ENCODE measurements at places on chromosomes 11 and 22. TPM values are rescaled to one million over a fixed set of nuclear protein-coding genes. Genes with fewer than 3 reads are reported as not detected.

GRCh38 chr11:512761-513595, 5.9 kb upstream of the RNH1 start:
- peaks cover 20% of the 10 kb centered on the region for H3K36me3 ChIP-seq
- H3K4me1 ChIP-seq = no peaks in the 10 kb centered on the region
- H3K27ac ChIP-seq = no peak overlapping the region
- no peak for DNase-seq
- H3K27me3 ChIP-seq = no peaks in the 10 kb centered on the region

GRCh38 chr11:103537904-103538502, 428.8 kb downstream of the DYNC2H1 start:
- no peaks in the 10 kb centered on the region for H3K36me3 ChIP-seq
- DNase-seq = peak; percentile 6
- H3K4me1 ChIP-seq = peaks cover 4% of the 10 kb centered on the region

DNA sequence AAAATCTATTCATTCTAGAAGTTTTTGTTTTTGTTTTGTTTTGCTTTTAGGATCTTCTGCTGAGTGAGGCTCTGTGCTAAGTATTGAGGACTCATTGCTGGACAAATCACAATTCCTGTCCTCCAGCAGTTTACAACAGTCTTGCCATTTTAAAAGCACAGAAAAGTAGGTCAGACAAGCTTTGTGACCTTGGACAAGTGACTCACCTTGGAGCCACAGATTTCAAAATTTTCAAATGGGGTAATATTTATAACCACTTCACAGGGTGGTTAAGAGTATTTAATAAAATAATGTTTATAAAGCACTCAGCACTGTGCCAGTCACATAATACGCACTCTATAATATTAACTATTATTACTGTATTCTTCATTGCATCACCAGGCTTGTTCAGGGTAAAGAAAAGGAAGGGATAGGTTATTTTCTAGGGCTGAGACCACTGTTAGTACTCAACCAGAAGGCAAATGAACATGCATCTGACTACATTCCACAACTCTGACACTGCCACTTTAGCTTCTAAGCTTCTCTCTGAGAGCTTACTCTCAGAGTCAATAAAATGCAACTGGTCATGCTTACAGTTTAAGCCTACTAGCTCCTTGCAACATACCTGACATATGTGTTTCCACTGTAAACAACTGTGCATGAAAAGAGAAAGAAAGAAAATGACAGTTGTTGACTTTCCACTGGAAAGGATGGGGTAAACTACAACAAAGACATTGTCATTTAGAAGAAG, 63.2 kb upstream of the FIBIN start:
- no peak for DNase-seq
- no peak overlapping the region for H3K27ac ChIP-seq
- no peaks in the 10 kb centered on the region for H3K4me1 ChIP-seq
- no peaks in the 10 kb centered on the region for H3K36me3 ChIP-seq

DNA sequence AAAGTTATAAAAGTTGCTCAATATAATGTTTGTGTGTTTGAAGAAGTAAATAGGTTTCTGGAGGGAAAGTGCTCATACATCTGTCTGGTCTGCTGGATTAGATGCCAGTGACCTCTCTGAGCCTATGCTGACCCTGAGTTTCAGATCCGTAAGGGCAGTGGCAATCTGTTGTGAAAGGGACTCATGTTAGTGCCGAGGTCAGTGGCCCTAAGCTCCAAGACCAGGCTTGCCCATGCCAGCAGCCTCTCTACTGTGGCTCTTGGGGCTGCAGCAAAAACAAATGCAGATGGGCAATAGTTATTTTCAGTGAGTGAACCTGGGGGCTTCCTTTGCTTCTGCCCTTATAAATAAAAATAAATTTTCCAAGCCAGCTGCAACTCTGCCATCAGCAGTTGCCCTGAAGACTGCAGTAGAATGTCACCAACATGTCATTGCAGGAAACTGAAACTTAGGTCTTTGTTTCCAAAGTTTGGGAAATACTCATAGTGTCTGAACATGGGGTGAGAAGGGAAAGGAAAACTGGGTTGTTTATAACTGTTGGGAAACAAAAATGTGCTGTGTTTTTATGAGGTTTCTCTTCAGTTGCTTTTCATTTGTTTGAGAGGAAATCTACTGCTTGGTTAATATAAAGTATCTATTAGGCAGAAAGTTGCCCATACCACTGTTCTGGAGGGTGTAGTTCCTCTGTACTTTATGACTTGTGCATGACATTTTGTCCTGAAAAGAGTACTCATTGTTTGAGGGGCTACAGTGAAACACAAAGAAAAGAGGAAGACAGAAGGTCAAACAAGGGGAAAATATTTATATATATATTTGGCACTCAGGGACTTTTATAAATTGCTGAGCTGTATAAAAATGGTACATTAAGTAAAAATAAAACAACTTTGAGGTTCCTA, 9.5 kb upstream of the MS4A4E start:
- no peaks in the 10 kb centered on the region for H3K27me3 ChIP-seq
- H3K36me3 ChIP-seq = no peaks in the 10 kb centered on the region
- H3K27ac ChIP-seq = peak overlapping the region; percentile 33
- DNase-seq = no peak
- peaks cover 12% of the 10 kb centered on the region for H3K4me1 ChIP-seq
- H3K4me3 ChIP-seq = no peak overlapping the region

GRCh38 chr11:130145975-130146776, 13.4 kb upstream of the ST14 start:
- H3K27ac ChIP-seq = peak overlapping the region; percentile 98
- DNase-seq = peak; percentile 93
- H3K4me3 ChIP-seq = peak overlapping the region; percentile 60

GRCh38 chr22:49398115-49398514, 429.6 kb downstream of the BRD1 start:
- H3K27ac ChIP-seq = no peak overlapping the region
- H3K4me1 ChIP-seq = no peaks in the 10 kb centered on the region
- H3K4me3 ChIP-seq = no peak overlapping the region
- H3K36me3 ChIP-seq = no peaks in the 10 kb centered on the region
- peaks cover 2% of the 10 kb centered on the region for H3K27me3 ChIP-seq

- H3K36me3 ChIP-seq = no peaks in the 10 kb centered on the region
- no peak overlapping the region for H3K4me3 ChIP-seq
- no peaks in the 10 kb centered on the region for H3K27me3 ChIP-seq
- H3K4me1 ChIP-seq = no peaks in the 10 kb centered on the region
Observed at GRCh38 chr11:134837887-134838232, 425.8 kb upstream of the B3GAT1 start.

DNA sequence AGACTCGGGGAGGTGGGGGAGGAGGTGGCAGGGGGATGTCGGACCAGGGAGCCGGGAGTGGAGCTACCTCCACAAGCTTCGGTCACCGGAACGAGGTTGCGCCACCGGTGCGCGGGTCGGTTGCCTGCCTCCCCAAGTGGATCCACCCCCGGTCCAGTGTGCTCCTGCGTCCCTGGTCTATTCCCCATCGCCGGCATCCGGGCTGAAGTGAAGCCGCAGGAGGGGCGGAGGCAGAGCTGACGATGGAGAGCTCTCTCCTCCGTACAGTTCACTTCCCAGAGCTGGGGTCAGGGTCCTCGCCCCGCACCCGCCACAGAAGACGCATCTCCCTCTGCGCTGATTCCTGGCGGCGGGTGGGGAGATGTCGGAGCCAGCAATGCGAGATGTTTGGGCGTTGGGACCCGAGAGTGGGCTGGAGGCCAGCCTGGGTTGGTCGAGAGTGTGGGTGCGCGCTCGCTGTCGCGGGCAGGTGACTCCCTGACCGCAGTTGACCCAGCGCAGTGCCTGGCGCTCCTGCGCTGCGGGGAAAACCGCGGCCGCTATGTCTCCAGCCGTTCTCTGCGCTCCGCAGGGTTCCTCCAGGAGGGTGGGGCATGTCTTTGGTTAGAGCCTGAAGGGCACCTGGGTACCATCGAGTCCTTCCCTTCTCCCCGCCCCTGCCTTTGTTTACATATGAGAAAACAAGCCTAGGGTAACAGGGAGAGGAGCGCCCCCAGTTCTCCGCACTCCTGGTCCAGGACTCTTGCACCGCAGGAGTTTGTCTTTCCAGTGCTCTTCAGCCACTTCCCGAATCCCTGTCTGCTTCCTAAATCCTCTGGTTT, 1.7 kb downstream of the C11orf96 start:
- peaks cover 24% of the 10 kb centered on the region for H3K4me1 ChIP-seq
- H3K36me3 ChIP-seq = peaks cover 13% of the 10 kb centered on the region
- H3K27me3 ChIP-seq = peaks cover 82% of the 10 kb centered on the region

- no peak for DNase-seq
- no peak overlapping the region for H3K27ac ChIP-seq
- no peaks in the 10 kb centered on the region for H3K4me1 ChIP-seq
- H3K36me3 ChIP-seq = no peaks in the 10 kb centered on the region
Observed at GRCh38 chr11:106858200-106858599, 160.1 kb downstream of the GUCY1A2 start.

GRCh38 chr11:133081730-133082452, 450.4 kb downstream of the OPCML start:
- H3K4me1 ChIP-seq = no peaks in the 10 kb centered on the region
- no peaks in the 10 kb centered on the region for H3K36me3 ChIP-seq
- no peak for DNase-seq
- H3K4me3 ChIP-seq = no peak overlapping the region
- H3K27me3 ChIP-seq = peaks cover 11% of the 10 kb centered on the region

GRCh38 chr22:27385261-27385998, 416.1 kb downstream of the MN1 start:
- no peak overlapping the region for H3K27ac ChIP-seq
- no peaks in the 10 kb centered on the region for H3K36me3 ChIP-seq
- no peak for DNase-seq
- H3K27me3 ChIP-seq = peaks cover 86% of the 10 kb centered on the region
- peaks cover 9% of the 10 kb centered on the region for H3K4me1 ChIP-seq
- no peak overlapping the region for H3K4me3 ChIP-seq

DNA sequence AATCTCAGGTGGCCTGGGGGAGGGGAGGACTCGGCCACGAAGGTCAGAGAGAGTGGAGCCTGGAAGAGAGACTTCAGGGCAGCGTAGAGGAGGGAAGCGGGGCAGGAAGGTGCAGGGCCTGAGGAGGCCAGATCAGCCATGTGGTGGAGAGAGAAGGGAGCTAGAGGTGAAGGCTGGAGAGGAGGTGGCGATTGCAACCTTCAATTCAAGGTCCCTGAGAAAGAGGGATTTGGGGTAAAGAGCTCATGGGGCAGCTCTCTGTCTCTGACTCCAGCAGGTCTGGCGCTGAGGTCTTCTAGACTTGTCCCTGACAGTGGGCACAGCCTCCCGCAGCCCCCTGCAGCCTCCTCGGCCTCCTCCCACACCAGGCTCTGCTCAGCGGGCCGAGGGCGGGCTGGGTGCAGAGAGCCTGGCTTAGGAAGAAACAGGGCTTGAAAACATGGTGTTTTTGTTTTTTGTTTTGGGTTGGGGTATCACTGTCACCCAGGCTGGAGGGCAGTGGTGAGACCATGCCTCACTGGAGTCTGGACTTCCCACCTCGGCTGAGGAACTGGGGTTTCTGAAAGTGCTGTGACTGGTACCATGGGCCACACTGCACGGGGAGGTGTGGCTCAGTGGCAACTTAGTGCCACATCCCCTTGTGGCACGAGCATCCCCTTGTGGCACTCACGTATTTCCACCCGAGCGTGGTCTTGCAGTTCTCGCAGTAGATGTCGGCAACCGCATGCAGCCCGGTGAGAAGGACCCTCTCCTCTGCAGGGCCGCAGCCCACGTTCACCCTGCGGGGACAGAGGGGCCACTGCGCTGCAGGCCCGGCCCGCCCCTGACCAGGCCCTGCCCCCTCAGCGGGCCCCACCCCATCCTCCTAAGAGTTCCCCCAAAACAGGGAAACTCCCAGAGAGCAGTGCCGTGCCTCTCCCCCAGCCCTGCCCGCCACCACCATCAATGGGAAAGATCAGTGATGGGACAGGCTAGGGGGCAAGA, 32.6 kb downstream of the YPEL1 start:
- H3K27ac ChIP-seq = no peak overlapping the region
- H3K36me3 ChIP-seq = peaks cover 15% of the 10 kb centered on the region
- H3K4me3 ChIP-seq = no peak overlapping the region
- no peak for DNase-seq
- H3K4me1 ChIP-seq = peaks cover 8% of the 10 kb centered on the region

DNA sequence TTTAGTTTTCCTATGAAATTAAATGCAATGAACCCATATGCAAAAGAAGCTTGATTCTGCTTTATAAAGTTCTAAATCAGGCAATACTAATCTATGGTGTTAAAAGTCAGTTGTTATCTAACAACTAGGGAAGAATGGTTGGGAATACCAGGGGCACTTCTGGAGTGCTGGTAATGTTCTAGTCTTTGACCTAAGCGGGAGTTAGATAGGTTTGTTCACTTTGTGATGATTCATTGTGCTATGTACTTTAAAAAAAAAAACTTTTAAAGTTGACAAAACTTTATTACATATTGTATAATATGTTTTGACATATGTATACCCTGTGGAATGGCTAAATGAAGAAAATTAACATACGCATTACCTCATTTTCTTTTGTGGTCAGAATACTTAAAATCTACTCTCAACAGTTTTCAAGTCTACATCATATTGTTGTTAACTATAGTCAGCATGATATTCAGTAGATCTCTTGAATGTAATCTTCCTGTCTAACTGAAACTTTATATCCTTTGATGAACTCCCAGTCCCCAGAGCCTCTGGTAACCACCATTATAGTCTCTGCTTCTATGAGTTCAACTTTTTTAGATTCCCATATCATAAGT, 39.2 kb downstream of the BIRC2 start:
- H3K4me3 ChIP-seq = no peak overlapping the region
- H3K36me3 ChIP-seq = peaks cover 6% of the 10 kb centered on the region
- no peaks in the 10 kb centered on the region for H3K27me3 ChIP-seq
- H3K4me1 ChIP-seq = peaks cover 8% of the 10 kb centered on the region
- H3K27ac ChIP-seq = no peak overlapping the region

DNA sequence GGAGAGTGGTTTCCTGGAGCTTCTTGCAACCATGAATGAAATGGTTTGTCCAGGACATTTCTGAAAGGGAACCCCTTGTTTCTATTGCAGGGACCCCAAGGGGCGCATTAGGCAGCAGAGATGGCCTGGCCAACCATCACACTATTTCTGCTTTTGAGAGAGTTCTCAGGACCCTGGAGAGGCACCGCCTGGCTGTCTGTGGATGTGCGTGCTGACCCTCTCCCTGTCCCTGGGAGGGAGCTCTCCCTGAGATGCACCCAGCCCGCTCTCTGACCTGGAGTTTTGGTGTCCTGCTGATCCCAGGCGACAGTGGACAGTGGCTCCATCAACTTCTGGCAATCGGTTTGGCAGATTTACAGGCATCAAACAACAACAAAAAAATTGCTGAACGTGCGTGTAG, 80.3 kb upstream of the SLC22A12 start:
- no peak overlapping the region for H3K27ac ChIP-seq
- no peak for DNase-seq
- H3K27me3 ChIP-seq = peaks cover 75% of the 10 kb centered on the region
- no peaks in the 10 kb centered on the region for H3K36me3 ChIP-seq
- H3K4me3 ChIP-seq = no peak overlapping the region

Gene OR52N4
- not detected for total RNA-seq

Gene JHY
- 2.7 TPM for total RNA-seq

Gene CLDN5
- not detected for total RNA-seq

Gene CABP4
- total RNA-seq = 25.4 TPM

Gene TENM4
- total RNA-seq = not detected

Gene ZNF214
- total RNA-seq = 3.0 TPM
